ENCODE measurements at places on chromosomes 13 and 19.
A peak's percentile ranks its signal among the peaks of the same experiment; 100 is the strongest.

DNA sequence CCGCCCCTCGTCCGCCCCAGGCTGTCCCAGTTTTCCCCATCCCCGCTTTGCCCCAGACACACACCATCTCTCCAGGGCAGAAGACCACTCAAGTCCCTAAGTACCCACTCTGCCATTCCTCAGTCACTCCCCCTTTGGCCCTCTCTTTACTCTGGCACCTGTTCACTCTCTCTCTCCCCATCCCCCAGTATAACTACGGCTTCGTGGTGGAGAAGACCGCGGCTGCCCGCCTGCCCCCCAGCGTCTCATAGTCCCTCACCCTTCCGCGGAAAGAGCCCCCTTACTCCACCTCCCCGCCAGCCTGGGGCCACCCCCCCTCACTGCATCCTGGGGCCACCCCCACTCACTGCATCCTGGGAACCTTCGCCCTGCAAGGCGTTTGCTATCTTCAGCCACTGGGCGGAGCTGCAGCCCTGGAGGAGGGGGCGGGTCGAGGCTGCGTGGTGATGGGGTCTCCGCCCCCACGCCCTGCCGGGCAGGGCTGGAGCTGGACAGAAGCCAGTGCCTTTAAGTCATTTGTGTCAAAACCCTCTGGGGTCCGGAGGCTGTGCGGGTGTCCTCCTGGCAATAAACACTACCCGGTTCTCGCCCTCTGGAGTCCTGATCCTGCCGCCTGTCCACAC lies 5.0 kb downstream of the MVB12A start:
- peak; percentile 35 for DNase-seq

DNA sequence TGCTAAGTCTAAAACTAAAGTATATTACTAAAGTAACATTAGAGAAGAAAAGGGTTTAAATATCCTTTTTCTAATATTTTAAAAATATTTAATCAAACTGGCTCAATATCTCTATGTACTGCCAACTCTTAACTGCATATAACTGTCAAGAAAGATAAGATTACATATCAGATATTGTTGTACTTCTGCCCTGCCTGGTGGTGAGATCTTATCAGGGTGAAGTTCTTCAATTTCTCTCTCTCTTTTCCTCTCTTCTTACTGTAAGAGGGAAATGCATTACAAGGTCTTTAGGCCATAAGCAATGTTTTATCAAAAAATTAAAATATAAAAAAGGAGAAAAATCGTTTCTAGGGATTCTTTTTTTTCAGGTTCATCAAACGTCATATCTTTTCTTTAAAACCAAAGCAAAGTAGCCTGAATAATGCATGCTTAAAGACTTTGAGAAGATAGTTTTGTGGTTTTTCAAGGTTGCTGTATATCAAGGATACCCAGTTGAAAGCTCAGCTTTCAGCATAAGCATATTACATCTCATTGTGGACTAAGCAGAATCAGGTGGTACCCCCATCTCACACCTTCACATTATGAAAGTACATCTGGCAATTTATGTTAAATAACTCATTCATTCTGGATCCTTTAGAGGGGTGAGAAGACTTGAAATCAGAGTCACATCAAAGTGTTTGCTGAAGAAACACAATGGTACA lies 1625.7 kb upstream of the SLC10A2 start:
- no peak for DNase-seq

GRCh38 chr19:12695096-12695495 lies 1.3 kb downstream of the FBXW9 start:
- DNase-seq, result no peak

GRCh38 chr13:52851137-52851962 lies 2.9 kb upstream of the PCDH8 start:
- peak; percentile 39 for DNase-seq

- DNase-seq, result no peak
Observed at GRCh38 chr13:24661713-24662112, 18.5 kb upstream of the ATP12A start.

- no peak for DNase-seq
Observed at GRCh38 chr13:110664673-110665072, 41.2 kb downstream of the CARS2 start.

GRCh38 chr19:49787746-49788145 lies 20.9 kb downstream of the AP2A1 start:
- no peak for DNase-seq

DNA sequence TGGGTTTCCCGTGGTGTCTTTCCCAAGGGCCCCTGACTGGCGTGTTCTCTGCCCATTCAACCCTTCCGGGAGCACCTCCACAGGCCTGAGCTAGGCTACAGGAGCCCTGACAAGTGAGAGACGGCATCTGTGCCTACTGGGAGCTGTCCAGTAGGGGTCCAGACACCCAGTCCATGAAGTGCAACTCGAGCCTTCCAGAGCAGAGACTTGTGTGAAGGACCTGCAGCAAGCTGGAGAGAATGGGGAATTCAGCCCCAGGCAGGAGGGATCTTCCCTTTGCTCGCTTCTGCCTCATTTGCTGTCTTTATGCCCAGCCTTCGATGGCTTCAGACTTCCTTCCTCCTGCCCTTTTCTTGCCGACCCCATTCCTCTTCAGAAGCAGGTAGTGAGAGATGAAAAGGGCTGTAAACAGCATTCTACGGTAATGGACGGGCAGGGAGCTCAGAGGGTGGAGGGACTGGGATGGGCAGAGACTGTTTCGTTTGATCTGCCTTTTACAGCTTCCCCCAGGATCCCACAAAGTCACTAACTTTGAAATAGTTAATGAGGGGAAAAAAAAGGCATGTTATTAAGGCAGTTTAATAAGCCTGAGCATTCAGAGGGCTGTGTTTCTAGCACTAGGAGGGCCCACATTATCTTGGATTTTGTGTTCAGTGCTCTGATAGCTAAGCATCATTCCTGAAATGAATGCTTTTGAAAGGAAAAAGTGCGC lies 327.6 kb downstream of the FGF9 start:
- DNase-seq, result no peak

GRCh38 chr19:33758541-33759013 lies 38.1 kb upstream of the KCTD15 start:
- DNase-seq, result peak; percentile 87

GRCh38 chr19:35562336-35562735 lies 1.1 kb downstream of the ATP4A start:
- DNase-seq, result peak; percentile 6

- no peak for DNase-seq
Observed at GRCh38 chr13:30016398-30016797, 166.0 kb upstream of the UBL3 start.

GRCh38 chr19:55304279-55304978 lies 20.6 kb downstream of the BRSK1 start:
- DNase-seq, result peak; percentile 81

DNA sequence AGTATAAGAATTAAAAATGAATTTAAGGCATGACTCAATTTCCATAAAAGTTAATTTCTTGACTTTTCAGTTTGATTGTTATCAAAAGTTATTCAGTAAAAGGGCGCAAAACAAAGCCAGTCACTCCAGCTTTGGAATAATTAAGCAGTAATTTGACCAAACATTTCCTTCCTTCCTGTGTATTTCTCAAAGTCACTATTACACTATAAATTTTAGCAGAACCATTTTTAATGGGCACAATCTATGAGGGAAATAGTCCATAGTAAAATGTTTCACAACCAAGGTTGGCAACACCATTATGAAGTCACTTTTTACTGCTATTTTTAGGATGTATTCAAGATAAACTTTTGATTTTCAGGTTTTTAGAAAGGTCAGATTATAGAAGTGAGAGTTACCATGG lies 91.0 kb downstream of the DACH1 start:
- DNase-seq, result no peak

DNA sequence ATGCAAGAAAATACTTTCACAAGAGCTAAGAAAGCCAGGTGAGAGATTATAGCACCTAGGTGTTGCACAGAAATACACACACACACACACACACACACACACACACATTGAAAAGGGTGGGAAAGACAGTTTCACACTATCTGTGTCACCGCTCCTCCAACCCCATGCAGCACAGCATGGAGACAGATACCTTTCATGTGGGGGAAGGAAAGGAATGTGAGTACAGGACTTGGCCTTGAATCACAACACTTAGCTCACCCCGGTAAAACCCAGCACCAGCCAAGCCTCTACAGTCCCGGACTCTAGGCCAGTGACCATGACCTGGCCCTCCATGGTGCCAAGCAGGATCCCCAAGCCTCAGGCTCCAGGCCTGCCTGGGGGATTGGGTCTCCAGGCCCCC lies 462.0 kb upstream of the SPRY2 start:
- DNase-seq, result no peak

DNA sequence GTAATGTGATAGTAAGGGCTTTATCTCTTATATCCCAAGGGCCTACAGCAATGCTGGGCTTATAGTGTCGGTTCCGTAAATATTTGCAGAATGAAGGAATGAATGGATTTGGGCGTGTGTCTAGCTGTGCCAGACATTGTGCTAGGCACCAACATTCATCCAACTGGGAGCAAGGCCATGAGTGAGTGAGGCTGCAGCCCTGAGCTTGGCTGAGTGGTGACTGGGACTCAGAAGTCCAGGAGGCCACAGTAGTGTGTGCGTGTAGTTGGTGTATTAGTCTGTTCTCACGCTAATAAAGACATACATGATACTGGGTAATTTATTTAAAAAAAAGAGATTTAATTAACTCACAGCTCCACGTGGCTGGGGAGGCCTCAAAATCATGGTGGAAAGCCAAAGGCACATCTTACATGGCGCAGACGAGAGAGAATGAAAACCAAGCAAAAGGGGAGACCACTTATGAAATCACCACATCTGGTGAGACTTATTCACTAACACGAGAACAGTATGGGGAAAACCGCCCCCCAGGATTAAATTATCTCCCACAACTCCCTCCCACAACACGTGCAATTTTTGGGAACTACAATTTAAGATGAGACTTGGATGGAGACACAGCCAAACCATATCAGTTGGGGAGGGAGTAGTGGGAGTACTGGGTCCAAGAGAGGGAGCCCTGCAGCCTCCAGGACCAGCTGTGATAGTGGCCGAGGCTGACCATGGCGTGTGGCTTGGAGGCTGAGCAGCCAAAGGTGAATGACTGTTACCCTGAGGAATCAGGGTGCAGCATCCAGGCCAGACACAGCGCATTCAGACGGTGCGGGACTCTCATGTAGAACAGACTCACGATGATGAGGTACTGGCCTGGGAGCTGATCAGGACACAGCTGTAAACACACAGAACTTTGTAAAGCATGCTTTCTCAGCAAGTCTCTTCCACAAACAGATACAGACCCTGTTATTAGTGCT lies 104.6 kb downstream of the TEX26 start:
- no peak for DNase-seq

GRCh38 chr13:20669162-20669561 lies 34.3 kb upstream of the IL17D start:
- DNase-seq, result no peak

DNA sequence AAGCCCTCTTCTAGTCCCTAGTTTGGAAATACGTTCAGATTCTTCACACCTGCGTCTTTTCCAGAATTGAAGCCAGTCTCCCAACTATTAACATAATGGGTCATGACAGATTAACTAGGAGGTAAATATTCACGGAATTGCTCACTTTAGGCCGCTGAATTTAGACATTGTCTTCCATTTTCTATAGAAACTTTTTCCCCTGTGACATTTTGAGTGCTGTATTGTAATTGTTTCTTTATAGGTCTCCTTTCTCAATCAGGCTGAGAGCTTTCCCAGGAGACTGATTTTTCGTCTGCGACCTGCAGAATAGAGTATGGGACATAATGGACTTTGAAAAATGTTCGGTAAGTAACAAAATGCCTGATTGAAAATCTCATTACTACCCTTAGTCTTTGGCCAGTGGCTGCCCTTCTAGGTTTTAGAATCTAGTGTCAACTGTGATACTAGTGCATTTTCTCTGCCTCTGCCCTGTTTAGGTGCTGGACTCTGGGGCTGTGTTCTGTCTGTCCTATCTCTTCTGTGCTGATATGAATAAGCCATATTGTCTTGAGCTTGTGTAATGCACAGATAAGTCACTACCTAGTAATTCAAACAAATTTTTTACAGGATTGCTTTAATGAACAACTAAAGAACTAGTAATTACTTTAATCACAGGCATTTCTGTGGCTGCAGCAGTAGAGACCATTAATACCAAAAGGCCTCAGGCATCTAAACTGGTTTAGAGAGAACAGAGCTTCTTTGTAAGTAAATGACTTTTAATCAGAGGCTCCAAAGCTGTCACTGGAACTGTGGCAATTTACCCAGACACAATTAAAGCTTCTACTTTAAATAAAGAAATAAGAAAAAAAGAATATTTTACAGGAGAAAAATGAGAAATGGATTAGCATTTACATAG lies 122.4 kb upstream of the FREM2 start:
- DNase-seq, result no peak

DNA sequence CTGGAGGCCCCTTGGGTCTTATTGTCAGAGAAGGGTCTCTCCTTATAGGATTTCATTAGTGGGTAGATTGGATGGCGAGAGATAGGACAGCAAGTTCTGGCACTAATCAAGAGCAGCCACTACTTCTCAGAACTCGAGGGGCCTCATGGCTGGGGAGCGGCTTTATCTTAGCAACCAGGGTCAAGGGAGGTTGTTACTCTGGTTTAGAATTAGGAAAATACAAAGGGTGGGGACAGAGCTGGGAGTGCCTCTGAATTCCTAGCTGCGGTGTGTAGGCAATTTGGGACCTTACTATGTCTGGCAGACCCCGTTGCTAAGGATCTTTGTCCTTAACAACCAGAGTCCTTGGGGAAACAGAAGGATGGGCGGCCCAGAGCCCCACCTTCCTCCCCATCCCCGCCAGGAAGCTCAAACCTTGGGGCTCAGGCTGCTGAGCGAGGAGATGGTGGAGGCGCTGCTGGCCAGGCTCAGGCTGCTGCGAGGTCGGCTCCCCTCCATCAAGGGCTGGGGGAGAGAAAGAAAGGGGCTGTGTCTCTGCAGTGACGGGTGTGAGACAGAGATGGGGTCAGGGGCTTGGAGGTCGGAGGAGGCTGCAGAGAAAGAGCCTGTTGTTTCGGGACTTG lies 1.2 kb downstream of the PLEKHA4 start:
- DNase-seq, result no peak

DNA sequence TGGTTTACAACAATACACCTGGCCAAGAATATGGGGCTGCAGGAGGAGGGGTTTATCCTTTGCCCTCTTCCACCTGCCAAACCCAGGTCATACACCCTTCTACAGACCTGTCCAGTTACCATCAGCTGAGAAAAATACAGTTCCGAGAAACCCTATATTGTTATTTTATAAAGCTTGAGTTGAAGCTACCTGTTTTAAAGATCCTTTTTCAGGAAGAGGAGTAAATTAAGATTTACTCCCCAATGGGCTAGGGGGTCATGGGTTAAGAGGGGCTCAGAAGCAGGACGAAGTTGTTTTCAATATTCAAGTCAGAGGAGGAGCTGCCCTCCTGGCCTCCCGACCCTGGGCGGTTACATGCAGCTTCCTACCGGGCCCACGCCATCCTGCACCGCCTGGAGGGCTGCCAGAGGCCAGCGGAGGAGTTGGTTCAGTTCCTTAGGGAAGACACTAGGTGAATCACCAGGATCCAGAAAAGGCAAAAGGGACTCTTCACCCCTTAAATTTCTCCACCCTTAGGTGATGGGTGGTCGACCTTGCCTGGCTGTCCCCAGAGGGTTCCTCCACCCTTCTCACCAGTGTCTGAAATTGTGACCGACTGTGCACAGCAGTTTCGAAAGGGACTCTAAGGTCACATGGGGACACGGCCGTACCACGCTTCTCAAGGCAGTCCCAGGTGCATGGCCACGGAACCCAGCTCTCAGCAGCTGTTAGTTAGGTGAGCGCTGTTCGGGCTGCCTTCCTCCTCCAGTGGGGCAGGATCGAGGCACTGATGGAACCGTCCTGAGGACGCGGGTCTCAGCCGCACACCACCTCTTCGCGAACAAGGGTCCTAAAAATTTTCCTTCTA lies 1.2 kb downstream of the GJB2 start:
- DNase-seq, result peak; percentile 81

- peak; percentile 19 for DNase-seq
Observed at GRCh38 chr19:10748927-10749434, 31.1 kb downstream of the DNM2 start.

Measured in RPMI8226 (cell line).